NT2/D1 (cell line): ENCODE measurements at places on chromosomes 4 and X.

- DNase-seq: no peak
Measured at GRCh38 chr4:26441102-26441501, 49.2 kb downstream of the CCKAR start.

GRCh38 chr4:60223208-60223923, 976.8 kb upstream of the ADGRL3 start:
- no peak for DNase-seq

GRCh38 chrX:133661962-133662839, 246.9 kb upstream of the GPC4 start:
- no peak for DNase-seq

DNA sequence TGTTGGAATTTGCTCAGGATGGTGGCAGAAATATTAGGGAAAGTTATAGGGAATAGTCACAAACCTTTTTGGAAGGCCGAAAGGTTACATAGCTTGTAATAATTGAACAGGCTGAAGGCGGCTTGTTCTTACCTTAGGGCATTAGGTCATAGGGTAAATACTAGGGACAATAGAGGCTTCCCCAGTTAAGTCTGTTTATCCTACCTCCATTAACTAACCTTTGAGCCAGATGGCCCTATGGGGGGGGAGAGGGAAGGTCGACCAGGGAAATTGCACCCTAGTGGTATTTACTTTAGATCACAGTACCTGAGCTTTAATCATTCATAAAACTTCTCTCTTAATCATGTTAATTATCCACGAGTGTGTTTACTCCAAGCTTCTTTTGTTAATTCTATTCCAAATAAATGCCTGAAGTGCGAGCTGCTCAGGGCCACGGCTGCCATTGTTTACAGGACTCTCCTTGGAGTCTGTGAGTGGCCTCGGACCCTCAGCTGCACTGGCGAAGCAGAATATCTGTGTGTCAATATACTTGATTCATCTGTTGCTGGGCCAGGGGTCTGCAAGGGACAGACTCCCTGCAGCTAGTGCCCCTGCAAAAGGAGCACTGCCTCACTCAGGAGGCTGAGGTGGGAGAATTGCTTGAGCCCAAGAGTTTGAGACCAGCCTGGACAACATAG, 22.9 kb downstream of the PAGE2 start:
- no peak for DNase-seq

DNA sequence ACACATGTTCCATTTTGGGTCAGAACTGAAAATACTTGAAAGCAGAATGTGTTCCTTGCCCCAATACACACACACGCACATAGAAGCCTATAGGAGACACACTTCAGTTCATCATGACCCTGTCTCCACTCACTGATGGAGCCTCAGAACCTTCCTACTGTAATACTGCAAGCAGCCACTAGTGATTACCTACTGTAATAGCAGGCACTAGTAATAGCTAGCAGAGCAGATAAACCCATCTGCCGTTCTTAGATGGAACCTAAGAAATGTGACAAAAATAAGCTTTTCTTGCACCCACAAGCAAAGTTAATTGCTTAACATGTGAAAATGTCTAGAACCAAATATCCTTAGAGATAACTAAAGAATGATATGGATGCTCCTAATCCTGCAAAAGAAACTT, 13.6 kb downstream of the AMTN start:
- no peak for DNase-seq

DNA sequence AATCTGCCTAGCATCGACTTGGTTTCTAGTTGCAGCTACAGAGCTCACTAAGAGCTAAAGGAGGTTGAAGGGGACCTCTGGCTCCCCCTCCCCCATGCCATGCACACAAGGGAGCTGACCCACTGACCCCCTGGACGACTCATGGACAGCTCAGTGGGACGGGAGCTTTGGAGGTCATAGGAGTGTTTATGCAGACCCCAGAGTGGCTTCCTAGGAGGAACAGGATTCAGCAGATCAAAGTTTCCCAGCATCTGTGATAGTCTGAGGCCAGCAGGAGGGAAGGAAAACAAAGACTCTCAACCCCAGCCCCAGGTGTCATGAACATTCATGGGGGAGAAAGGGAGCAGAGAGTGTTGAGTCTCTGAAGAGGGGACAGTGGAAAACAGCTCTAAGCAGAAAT, 104.4 kb downstream of the ARSF start:
- DNase-seq: peak; percentile 15

- DNase-seq: no peak
Measured at GRCh38 chr4:123666486-123666885, 269.9 kb downstream of the SPRY1 start.

- peak; percentile 68 for DNase-seq
Measured at GRCh38 chrX:65493431-65493830, 41.2 kb downstream of the LAS1L start.
